ENCODE measurements at places on chromosomes 5 and 9.

DNA sequence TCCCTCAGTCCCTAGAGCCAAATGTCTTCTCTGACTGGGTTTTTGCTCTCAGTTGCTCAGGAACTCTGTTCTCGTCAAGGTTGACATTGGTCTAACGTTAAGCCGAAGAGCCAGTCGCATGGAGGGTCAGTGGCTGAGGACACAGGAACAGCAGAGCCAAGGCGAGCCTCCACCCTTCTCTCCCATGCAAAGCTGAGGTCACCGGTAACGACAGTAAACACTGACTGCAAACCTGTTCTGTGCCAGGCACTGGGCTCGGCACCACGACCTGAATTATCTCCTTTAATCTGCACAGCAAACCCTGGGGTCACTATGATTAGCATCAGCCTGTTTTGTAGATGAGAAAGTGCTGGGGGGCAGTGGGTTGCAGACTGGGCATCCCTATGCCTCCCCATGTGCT lies 171.0 kb downstream of the COL23A1 start:
- DNase-seq: no peak

DNA sequence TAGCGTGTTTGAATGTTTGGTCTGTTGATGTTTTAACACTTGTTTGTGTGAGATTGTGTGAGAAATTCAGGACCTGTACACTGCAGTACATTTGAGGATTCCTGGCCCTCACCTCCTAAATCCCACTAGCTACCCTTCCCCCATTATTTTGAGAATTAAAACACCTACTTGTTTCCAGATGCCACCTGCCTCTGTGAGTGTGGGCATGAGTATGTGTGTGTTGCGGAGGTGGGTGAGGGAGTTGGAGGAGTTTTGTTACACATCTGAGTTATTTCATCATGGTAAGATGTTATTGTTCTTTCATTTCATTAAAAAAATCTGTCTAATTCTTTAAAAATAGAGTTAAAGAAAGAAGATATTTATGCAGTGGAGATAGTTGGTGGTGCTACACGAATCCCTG lies 36.3 kb downstream of the HSPA4 start:
- no peak for DNase-seq

DNA sequence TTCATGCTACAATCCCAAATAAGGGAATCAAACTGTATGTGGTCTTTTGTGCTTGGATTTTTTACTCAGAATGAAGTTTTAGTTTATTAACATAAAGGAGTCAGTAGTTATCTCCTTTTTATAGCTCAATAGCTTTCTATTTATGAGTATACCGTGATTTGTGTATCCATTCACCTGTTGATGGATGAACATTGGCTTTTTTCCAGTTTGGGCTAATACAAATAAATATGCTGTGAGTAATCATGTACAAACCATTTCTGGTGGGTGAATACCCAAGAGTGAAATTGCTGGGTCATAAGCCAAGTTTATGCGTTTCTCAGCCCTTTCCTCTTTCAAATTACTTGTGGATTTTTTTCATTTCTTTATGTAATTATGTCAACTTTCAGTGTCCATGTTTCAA lies 395.3 kb downstream of the OSTF1 start:
- DNase-seq: no peak

DNA sequence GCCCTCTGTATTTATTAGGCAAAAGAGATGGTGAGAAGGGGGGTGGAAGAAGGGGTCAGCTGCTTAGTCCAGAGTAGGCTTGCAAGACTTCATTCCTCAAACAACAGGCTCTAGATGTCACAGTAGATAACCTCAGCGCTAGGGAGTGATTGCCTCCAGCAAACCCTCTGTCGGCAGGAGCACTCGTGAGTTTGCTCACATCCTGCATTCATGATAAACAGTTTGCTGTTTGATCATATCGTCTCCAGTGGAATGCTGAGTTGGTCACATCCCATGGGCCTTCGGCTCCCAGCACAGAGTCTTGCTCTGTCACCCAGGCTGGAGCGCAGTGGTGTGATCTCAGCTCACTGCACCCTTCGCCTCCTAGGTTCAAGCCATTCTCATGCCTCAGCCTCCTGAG lies 3.6 kb downstream of the TTC23L start:
- no peak for DNase-seq

DNA sequence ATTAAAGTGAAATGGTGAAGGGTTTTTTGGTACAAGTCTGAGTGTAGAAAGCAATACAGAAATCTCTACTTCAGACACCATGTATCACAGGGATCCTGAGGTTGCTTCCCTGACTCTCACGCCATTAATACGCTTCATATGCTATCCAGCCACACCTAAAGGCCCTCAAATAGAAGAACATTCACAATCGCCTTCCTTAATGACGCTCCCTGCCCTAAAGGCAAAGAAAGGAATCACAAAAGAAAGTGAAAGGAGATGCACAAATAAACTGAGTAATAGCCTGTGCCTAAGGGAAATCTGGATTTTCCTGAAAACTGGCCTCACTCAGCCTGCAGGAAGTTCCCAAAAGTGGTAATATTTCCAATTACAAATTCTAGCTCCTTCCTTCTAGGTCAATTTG lies 1002.7 kb upstream of the DMAC1 start:
- DNase-seq: no peak

DNA sequence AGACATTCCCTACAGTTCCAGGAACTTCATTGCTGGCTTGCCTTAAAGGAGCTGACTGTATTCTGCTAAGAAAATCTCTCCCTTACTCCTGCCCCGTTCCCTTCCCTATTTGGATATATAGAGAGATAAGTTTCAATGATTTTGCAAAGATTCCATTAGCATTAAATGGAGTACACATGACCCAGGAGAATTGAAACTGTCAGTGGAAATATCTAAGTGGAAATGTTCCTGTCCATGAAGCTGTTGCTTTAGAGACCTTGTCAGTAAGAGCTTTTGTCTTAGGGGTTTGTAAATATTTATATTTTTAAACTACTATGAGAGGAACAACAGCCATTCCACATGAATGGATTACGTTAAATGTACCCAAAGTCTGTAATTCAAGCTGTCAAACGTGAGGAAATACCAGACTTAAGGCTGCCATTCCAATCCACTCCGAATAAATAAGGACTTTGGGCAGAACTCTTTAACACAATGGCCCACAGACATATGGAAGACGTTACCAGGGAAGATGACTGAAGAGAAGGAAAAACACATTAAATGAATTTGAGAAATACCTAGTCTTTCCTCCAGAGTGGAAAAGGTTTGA lies 387.1 kb upstream of the PAPPA start:
- no peak for DNase-seq
